Activated CD4-positive, alpha-beta memory T cell treated with anti-CD3 and anti-CD28 coated beads, Interleukin-2, amount 10 ng/mL, durations not matched to agents 7 days and 5 days (primary cell): ENCODE measurements at places on chromosomes 3 and 15. TPM values are rescaled to one million over a fixed set of nuclear protein-coding genes. Genes with fewer than 3 reads are reported as not detected.
A peak's percentile ranks its signal among the peaks of the same experiment; 100 is the strongest.

DNA sequence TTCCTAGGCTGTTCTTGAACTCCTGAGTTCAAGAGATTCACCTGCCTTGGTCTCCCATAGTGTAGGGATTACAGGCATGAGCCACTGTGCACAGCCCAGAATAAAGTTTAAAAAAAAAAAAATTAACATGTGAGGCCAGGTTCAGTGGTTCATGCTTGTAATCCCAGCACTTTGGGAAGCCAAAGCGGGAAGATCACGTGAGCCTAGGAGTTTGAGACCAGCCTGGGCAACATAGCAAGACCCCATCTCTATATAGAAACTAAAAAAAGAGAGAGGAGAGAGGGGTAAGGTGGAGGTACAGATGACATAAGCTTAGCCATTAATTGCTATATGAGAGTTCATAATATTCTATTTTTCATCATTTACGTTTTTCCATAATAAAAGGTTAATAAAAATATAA, 21.5 kb downstream of the ZNF148 start:
- DNase-seq = no peak
- H3K4me1 ChIP-seq = peaks cover 38% of the 10 kb centered on the region
- no peaks in the 10 kb centered on the region for H3K27me3 ChIP-seq
- H3K36me3 ChIP-seq = peaks cover 27% of the 10 kb centered on the region

DNA sequence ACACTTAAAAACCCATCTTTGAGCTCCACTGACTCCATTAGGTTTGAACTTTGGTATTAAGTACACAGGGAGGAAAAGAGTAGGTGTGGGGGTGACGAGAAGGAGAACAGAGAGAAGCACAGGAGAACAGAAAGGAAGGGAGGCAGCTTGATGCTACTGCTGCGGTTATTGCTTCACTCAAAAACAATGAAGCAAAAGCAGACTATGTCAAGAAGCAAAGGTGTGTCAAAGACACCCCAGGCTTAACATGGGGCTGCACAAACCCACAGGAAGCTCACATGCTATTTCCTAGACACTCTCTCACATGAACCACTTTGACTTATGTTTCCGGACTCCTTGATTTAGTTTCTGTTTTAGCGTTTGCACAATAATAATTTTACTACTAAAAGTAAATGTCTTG, 961.0 kb upstream of the CFAP20DC start:
- H3K27ac ChIP-seq = peak overlapping the region; percentile 98

DNA sequence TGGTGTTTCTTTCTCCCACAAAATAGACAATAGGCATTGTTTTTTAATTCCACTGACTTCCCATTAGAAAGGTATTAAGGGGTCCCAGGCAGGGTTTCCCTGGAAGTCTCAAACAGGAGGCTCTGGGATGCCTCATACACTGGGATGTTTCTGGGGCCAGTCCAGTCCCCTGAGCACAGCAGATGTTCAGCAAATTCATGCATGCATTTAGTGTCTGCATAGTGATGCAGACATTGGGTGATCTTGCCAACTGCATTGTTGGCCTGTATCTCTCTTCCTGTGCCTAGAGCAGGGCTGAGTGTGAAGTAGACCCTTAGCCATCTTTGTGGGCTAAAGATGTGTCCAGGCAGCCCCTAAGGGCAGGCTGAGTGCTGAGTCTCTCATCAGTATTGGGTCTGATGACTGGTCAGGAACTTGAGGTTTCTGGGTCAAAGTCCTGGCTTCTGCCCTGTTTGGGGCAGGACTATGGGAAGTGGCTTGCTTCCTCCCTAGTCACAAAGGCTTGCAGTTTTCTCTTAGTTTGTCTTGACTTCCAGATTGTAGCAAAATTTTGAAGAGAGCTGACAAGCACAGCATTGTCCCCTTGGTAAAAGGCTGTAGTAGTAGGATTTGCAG, 56.5 kb downstream of the BSN start:
- H3K27me3 ChIP-seq = no peaks in the 10 kb centered on the region
- no peaks in the 10 kb centered on the region for H3K4me1 ChIP-seq
- H3K27ac ChIP-seq = no peak overlapping the region

DNA sequence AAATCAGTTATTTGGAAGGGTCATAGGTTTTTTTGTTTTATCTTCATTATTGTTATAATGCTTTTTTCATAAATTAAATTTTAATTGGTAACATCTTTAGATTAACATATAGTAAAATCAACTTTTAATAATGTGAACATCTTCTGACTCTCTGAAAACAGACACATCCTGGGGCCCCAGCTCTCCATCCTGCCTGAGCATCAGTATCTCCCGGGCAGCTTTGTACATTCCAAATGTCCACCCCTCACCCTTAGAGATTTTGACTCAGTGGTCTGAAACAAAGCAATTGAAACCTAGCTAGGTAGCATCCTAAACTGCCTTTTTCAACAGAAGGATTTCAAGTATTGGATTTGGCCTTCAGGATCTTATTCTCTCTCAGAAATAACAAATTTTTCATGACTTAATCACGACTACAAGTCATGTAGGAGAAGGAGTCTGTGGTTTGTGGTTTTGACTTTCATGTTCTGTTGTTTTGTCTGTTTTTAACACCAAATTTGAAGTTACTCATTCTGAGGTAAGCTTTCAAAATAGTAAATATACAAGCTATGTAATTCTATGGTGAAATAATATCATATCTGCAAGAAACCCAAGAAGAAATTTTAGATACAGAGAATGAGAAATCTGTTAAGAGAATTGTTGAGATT, 147.3 kb upstream of the UBE2E2 start:
- no peaks in the 10 kb centered on the region for H3K27me3 ChIP-seq
- no peaks in the 10 kb centered on the region for H3K4me1 ChIP-seq
- H3K4me3 ChIP-seq = no peak overlapping the region
- H3K36me3 ChIP-seq = no peaks in the 10 kb centered on the region
- H3K27ac ChIP-seq = no peak overlapping the region

GRCh38 chr3:68060191-68060590, 405.8 kb upstream of the SUCLG2 start:
- no peak overlapping the region for H3K27ac ChIP-seq
- DNase-seq = no peak
- peaks cover 4% of the 10 kb centered on the region for H3K36me3 ChIP-seq

- H3K27ac ChIP-seq = no peak overlapping the region
- H3K4me3 ChIP-seq = no peak overlapping the region
These were observed 56.1 kb downstream of the SLC12A8 start for GRCh38 chr3:125156456-125156855.

DNA sequence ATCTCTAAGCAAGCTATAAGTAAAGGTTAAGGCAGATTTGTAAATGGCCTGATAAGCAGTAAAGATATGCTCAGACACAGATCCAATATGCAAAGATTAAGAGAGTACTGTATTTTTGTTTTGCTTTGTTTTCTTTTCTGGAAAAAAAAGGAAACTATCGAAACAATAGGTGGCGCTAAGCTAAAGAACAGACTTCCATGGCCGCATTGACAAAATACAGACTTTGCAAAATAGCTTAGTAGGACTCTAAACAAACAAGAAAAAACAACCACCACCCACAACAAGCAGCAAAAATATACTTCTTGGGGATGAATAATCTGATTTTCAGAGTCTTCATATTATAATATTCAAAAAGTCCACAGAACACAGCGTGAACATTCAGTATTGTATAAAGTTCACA, 758.4 kb upstream of the ROBO1 start:
- no peak overlapping the region for H3K27ac ChIP-seq
- DNase-seq = no peak
- H3K4me3 ChIP-seq = no peak overlapping the region

RAB8B gene
- 139 TPM for total RNA-seq

ABHD2 gene
- 62.4 TPM for total RNA-seq

PLA2G4E gene
- not detected for total RNA-seq
